Stimulated activated CD4-positive, alpha-beta T cell treated with anti-CD3 and anti-CD28 coated beads, Interleukin-4, amount 100 ng/mL, for 4 hours (primary cell): ENCODE measurements at places on chromosomes 4 and X.

GRCh38 chrX:122220644-122221373 is 963.3 kb upstream of the GRIA3 start:
- DNase-seq = no peak

DNA sequence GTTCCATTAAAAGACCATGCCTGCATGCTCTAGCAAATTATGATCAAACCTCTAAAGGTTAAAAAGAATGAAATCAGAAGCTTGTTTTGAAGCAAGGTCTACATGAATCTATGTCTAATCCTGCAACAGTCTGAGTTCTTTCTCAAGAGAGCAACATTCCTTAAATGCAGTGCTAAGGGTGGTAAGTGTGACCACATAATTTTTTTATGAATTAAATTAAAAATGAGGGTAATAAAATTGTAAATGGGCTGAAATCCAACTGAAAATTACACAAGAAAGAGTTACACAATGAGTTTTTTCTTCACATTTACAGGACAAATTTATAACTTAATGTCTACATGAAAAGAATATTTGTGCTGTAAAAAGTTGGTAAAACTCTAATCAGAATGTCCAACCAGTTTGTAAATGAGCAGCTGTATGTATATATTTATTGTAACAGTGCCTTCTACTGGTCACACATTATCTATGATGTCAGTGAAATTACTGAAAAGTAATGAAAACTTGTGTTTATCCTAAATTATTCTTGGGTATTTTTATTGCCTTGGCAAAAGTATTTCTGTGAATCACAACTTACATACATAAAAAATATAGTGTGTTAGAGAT is 336.3 kb upstream of the PITX2 start:
- no peak for DNase-seq

DNA sequence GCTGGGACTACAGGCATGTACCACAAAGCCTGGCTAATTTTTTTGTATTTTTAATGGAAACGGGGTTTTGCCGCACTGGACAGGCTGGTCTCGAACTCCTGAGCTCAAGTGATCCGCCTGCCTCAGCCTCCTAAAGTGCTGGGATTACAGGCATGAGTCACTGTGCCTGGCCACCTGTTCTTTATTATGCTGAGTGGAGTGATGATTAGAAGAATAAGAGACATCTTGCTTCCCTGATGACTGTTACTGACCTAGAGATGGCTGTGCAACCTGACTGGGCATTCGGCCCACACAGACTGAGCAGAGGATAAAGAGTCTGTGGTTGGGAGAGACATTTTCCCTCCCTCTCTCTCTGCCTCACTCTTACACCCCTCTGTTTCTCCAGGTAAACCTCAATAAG is 56.7 kb downstream of the SPINK2 start:
- DNase-seq = no peak

GRCh38 chr4:3372264-3372932 is 69.4 kb upstream of the HGFAC start:
- no peak for DNase-seq
